ENCODE measurements at places on chromosomes 2 and 18.
A peak's percentile ranks its signal among the peaks of the same experiment; 100 is the strongest.

DNA sequence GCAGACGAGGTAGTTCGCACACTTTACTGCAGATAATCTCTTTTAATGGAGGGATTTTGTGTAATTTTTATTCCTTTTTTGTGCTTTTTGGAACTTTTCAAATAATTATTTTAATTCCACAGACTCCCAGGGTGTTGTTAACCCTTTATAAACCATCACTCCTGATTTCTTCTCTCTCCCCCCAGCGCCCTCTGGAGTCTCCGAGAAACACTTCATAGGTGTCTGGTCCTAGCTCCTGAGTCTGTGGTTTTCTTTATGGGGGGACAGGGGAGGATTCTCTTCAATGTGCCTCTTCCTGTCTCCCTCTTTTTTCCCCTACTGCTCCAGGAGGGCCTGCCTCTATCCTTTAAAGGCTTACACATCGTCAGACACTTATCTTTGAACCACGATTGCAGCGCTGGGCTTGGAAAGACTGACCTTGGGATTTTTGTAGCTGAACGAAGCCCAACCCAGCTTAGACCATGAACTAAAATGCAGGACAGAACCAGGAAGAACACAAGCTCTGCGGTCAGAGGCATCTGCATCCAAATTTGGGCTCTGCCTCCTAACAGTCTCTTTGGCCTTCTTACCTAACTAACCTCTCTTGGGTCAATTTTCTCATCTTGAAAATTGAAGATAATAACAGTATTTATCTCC is 7.1 kb upstream of the PKDCC start:
- DNase-seq: no peak

DNA sequence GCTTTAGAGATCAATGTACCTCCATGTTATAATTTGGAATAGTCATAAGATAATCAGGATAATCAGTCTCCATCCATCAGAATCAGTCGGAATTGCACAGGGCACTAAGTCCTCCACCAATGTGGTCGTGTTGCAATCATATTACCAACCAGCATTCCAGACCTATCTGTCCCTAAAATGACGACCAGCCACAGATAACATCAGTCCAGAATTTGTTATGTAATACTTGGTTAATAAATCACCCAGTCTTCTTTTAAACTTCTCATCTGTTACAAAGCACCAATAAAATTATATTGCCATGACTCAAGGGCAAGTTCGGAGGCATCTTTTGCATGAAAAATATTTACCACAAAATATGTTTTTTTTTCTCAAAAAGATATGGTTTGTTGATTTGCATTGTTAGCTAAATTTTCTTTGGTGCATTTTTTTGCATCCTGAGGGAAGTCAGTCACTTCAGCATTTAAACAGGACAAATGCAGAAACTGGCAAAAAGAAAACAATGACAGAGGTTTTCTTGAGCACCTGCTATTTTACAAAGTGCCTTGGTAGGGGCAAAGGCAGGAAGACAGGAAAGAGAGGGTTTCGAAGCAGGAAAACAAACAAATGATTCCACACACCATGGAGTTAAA is 29.3 kb downstream of the PIEZO2 start:
- no peak for DNase-seq

GRCh38 chr18:23812546-23813440 is 123.5 kb downstream of the LAMA3 start:
- peak; percentile 54 for DNase-seq

- DNase-seq: no peak
These were observed 36.8 kb upstream of the NCOA1 start for GRCh38 chr2:24454294-24454693.

DNA sequence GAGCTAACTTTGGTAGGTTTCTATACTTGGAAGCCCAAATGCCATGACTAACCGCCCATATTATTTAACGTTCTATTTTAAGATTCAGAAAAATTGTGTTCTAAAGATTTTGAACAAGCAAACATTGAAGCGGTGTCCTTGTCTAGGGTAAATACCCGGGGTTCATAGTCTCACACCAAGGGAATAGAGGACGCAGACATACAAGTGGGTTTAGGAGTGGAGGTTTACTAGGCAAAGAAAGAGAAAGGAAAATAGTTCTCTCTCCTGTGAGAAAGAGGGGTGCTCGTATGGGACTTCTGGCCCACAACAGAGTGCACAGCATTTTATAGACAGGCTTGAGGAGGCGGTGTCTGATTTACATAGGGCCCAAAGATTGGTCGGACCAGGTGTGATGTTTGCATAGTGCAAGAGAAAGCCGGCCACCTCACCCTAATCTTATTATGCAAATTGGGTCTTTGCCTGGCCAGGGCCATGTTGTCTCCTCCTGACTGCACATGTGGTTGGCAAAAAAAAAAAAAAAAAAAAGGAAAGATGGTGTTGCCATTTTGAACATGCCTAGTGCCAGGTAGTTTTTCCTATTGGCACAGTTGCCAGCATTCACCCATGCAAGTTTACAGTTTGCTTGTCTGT is 1062.6 kb downstream of the LRP1B start:
- DNase-seq: no peak

DNA sequence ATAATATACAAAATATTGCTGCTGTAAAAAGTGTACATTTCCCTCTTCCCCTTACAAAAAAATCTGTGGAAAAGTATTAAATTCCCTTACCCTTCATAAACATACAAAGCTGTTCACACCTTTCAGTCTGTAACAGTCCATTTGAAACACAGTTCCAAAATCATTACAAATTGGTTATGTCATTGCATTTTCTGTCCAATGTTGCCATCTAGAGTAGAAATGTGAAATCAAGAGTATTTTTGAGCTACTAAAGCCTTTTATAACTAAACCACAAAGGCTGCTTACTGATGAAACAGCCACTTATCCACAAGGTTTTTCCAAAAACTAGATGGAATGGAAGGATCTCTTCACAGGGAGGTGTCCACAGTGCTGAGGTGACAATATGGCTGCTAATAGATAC is 72.5 kb downstream of the SS18 start:
- DNase-seq: no peak

DNA sequence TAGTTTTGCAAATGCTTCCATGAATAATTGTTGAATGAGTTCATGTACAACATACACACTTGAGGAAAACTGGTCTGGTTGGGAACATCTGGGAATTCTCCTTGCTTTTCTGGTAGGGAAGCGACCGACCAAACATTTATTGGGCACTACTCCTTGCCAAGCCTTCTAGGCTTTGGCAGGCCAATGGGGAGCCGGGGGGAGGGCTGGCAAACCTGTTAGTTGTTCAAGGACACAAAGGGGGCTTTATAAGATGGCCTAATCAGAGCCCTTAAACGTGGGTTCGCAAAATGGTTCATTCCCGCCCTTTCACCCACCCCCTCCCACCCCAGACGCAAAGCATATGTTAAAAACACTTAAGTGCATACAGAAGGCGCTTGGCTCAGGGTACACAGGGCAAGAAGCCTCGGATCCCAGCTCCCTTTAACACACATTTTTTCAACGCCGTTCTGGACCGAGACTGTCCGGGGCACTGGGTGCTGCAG is 844 bp upstream of the VSNL1 start:
- DNase-seq: peak; percentile 77

DNA sequence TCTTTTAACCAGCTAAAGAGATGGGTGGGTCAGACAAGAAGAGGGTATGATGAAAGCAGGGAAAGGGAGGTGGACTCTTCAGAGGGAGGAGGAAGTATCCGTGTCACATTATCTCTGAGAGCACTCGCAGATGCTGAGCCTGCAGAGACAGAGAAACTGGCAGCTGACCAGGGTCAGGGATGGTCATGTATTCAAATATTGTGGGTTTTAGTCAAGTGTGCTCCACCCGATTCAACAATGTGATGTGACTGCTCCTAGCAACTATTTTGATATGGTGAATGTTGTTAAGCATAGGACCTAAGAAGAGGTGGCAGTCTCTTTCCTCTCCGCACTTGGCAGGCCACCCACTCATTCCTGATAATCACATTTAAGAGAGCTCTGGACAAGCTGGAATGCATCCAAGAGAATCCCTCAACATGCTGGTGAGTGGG is 1.3 kb upstream of the CLIP4 start:
- peak; percentile 85 for DNase-seq

DNA sequence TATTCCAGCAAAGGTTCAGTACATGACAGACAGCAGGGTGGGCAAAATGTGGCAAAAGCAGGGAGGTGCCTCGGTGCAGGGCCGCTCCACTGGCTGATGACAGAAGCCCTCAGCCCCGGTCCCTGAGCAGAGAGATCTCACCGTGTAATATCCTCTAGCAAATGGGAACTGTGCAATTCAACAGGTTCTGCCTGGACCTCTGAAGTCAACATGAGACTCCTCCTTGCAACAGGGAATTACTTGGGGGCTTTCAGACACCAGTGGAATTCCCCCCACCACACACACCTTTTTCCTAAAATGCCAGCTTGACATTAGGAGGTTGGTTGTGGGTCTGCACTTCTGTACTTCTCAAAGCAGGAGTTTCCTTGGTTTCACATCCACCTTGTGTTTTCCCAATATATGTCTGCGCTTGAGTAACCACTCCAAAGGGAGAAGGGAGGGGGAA is 50.8 kb downstream of the SPRED2 start:
- no peak for DNase-seq

DNA sequence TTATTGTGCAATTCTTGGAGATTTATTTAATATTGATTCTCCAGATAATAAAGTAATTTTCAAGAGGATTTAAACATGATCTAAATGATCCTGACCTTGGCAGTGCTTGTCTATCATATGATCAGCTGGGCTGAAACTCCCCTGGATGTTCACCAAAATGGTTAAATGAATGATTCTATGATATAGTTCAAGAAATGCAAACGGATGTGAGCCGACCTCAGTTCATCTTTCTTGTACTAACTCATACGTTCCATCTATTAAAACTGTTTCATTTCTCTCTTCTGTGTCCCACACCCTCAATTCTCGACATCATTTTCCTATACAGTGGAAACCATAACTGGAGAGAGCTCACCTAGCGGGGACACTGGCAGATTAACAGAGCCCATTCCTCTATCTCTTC is 281.7 kb upstream of the CCDC68 start:
- no peak for DNase-seq

DNA sequence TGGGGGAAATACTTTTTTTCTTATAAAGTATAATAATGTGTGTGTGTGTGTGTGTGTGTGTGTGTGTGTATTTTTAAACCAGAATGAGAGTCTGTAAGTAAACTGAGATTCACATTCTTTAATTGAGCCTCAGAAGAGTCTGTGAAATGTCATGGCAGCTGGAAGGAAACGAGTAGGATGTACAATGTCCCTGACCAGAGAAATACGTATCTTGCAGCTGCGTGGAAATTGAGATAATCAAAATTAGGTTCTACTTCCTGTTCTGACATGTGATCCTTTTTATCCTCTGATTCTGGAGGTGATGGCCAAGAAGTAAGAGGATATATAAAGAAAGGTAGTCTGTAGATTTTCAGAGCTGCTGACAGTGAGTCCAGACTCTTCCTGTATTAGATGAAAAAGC is 50.0 kb downstream of the SH3RF3 start:
- DNase-seq: no peak

GRCh38 chr2:144875290-144875969 is 355.5 kb upstream of the ZEB2 start:
- DNase-seq: no peak

GRCh38 chr2:112001942-112002341 is 53.1 kb upstream of the TMEM87B start:
- DNase-seq: peak; percentile 81

- peak; percentile 12 for DNase-seq
These were observed 328.5 kb downstream of the FIGN start for GRCh38 chr2:163407296-163407695.

- DNase-seq: no peak
These were observed 30.4 kb upstream of the IL36G start for GRCh38 chr2:112947374-112947773.

GRCh38 chr2:235727891-235728799 is 234.3 kb downstream of the AGAP1 start:
- DNase-seq: no peak
